ENCODE measurements at places on chromosomes 3 and 15.

DNA sequence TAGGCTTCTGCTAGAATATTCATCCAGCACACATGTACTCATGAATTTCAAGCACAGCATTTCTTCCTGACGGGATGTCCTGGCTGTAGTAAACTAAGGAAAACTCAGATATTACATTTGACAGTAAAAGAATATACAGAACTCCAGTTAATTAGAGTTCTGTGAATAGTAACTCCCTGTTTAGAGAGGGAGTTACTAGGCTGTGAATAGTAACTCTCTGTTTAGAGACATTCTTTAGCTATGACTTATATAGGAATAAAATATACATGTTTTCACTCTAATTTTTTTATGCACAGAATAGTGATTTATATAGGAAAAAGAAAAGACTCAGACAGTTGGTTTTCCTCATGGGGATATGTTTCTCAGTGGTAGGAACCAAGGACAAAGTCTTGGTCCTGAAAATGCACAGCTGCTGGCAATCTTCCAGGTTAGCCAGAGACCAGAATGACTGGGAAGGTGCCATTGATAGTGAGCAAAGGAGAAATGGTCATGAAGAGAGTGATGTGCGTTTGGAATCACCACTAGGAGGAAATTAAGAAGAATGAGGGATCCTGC is 480.7 kb upstream of the THBS1 start:
- DNase-seq = peak; percentile 78

- DNase-seq = peak; percentile 35
Observed at GRCh38 chr3:36796881-36797280, 32.5 kb upstream of the DCLK3 start.

- no peak for DNase-seq
Observed at GRCh38 chr3:34020726-34021680, 222.6 kb downstream of the PDCD6IP start.

- no peak for DNase-seq
Observed at GRCh38 chr3:79846148-79846933, 78.5 kb upstream of the ROBO1 start.

- DNase-seq = peak; percentile 97
Observed at GRCh38 chr3:111737706-111738086, 121.4 kb upstream of the PHLDB2 start.

DNA sequence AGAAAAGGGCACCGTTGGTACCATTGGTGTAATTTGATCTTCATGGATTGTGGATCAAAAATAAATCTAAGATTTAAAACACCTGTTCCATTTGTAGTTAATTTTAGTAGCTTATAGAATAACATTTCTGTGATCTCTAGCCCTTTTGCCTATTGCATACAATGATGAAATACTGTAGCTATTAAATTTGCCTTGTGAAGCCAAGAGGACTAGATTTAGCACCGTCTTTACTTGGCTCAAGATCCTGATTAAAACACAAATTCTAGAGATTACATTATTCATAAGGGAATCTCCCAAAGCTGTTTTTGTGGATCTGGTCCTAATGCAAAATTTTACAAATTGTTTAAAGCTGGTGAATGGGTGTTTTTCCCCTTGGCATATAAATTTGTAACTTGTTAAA is 8.2 kb downstream of the TBC1D23 start:
- peak; percentile 30 for DNase-seq

DNA sequence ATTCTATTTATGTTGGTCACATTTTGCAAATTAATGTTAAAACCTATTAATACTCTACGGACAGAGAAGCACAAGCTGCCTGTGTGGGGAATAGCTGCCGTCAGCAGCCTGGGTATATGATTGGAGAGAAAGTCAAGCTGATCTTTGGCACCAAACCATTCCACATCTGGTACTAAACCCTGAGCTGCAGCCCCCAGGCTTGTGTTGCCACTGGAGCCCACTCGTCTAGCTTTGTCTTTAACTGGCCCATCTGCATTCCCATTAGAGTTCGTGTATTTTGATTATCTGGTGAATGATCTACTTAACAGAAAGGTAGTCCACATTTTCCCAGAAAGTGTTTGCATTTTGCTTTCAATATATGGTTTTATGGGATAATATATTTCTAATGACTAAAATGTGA is 5.4 kb downstream of the NDUFB4 start:
- DNase-seq = no peak

DNA sequence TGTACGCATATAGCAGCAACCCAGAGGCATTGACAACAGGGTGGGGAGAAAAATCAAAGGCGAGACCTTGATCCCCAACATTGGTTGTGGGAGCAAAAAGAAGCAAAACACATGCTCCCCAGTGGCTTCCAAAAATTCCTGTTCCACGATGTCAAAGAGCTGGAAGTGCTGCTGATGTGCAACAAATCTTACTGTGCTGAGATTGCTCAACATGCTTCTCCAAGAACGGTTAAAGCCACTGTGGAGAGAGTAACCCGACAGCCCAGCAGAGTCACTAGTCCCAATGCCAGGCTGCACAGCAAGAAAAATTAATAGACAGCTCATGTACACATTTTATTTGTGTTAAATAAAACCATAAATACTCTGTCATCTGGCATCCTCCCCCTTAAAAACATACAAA is 179.9 kb upstream of the PFN2 start:
- DNase-seq = peak; percentile 27

- no peak for DNase-seq
Observed at GRCh38 chr15:80783260-80783659, 4.1 kb downstream of the CEMIP start.

DNA sequence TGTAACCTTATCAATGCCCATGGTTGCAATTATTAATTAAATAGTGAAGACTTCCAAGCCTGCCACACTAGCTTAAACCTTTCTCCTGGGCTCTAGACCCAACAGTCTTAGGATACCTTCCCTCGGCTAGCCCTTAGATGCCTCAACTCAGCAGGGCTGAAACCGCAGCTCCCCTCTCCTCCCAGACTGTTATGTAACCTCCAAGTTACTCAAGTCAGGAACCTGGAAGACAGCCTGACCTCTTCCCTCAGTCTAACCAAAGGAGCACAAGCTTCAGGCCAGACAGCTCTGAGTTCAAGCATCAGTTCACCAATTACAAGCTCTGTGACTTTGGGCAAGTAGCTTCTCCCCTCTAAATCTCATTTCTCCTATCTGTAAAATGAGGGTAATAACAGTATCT is 70.5 kb upstream of the HACD2 start:
- DNase-seq = no peak

DNA sequence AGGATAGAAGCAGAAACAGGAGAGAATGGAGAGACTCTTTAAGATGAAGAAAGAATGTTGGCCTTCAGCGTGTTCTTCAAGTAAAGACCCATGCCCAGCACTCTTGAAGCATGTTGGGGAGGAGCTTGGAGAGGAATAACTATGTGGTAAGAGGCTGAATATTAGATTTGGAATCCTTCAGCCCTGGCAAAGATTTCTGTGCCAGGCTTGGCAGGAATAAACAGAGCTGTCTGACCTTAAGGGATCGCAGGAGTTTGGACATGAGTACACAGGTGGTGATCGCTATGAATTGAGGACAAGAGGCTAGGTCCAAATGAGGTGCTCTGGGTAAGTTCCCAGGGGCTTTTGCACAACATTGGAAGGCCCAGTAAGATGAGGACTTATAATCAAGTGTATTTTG is 132.6 kb upstream of the TBL1XR1 start:
- no peak for DNase-seq

DNA sequence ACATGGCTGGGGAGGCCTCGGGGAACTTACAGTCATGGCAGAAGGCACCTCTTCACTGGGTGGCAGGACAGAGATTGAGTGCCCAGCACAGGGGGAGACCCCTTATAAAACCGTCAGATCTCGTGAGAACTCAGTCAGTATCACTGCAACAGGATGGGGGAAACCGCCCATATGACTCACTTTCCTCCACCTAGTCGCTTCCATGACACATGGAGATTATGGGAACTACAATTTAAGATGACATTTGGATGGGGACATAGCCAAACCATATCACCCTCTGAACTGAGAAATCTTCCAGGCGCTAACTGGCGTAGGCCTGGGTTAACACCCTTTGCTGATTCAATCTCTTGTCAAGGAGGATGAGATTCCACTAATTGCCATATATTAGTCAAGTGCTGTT is 392.3 kb downstream of the FEZF2 start:
- no peak for DNase-seq

- no peak for DNase-seq
Observed at GRCh38 chr3:66552846-66553245, 52.0 kb upstream of the LRIG1 start.

GRCh38 chr15:67838789-67839332 is 984 bp downstream of the RNU6-1 start:
- DNase-seq = peak; percentile 17

- no peak for DNase-seq
Observed at GRCh38 chr3:186476044-186476468, 68.1 kb downstream of the CRYGS start.

GRCh38 chr3:133574260-133574881 is 885 bp downstream of the CDV3 start:
- DNase-seq = peak; percentile 64

DNA sequence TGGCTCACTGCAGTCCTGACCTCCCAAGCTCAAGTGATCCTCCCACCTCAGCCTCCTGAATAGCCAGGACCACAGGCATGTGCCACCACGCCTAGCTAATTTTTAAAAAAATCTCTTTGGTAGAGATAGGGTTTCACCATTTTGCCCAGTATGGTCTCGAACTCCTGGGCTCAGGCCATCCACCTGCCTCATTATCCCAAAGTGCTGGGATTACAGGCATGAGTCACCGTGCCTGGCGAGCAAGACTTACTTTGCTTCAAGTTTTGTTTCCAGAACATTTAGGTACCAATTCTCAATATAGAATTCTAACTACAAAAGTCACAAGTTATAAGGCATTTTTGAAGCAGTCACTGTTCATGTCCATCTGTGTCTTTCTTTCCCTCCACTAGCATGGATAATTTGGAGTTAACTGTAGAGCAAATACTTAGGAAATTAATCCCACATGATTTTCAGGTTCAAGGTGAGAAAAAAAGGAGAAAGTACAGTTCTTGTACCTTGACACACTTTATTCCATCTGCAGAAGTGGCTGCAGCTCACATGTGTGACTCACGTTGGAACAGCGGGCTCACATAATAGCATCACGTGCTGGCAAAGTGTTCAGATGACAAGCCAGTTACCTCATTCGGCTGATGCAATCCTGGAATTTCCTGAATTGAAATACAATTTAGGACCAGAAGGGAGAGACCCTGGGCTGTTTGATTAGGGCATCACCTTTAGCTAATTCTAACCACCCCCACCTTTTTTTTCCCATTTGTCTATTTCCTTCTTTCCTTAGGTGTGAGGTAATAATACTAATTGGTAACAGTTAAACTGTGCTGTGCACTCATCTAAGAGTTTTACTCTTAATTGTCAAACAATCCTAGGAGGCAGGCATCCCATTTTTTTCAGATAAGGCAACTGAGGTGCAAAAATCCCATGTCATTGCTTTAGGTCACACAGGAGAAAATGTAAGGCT is 46.9 kb upstream of the NEDD4 start:
- peak; percentile 95 for DNase-seq

GRCh38 chr3:183958226-183958625 is 59.5 kb downstream of the ABCC5 start:
- DNase-seq = no peak

- DNase-seq = no peak
Observed at GRCh38 chr3:3800080-3800455, 837 bp downstream of the LRRN1 start.

GRCh38 chr15:64690578-64691296 is 84.7 kb downstream of the RBPMS2 start:
- DNase-seq = no peak

DNA sequence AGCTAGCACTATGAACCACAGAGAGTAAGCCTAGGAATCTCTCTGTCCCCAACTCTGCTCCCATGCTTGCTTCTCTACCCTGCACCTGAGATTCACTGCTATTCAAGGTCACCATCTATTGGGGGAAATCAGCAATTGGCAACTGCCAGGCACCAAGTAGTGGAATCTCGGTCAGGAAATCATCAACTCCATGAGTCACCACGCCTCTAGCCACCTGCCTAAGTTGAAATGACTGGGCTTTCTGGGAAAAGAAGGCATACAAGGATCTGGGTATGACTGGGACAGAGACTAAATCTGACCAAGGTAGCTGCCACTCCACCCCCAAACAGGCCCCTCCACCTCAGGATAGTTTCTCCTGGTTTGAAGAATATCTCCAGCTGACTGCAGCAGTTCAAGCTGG is 464.1 kb upstream of the CBLB start:
- DNase-seq = peak; percentile 8

DNA sequence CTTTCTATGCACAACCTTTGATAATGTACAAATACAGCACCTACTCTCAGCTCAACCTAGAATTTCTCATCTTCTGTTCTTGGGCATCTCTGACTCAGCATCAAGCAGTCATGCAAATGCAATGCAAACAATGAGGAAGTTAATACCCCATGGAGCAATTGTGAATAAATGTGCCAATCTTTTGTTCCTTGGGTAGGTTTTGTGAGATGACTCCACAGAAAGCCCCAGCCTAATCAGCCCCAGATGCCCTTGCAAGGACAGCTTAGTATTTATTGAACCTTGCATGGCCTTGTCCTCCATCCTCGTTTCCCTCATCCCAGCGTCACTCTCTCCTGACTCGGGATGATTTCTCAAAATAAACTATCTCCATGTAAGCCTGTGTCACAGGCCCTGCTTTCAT is 494.7 kb upstream of the NECTIN3 start:
- peak; percentile 97 for DNase-seq

DNA sequence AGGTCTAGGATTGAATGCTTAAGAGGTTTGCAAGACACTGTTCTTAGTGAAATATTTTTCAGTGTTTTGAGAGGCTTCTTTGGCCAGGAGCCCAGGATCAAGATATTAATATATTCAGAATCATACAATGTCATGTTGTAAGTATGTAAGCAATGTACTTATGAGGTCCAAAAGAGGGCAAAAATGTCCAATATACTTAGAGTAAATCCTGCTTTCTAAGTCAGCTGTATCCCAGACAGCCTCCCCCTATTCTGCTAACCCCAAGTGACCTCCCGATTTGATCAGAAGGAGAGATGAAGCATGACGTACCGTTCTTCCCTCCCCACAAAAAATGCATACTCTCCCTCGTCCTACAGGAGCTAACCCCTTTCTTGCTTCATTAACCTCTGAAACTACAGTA is 70.9 kb downstream of the CHAC1 start:
- DNase-seq = peak; percentile 91

DNA sequence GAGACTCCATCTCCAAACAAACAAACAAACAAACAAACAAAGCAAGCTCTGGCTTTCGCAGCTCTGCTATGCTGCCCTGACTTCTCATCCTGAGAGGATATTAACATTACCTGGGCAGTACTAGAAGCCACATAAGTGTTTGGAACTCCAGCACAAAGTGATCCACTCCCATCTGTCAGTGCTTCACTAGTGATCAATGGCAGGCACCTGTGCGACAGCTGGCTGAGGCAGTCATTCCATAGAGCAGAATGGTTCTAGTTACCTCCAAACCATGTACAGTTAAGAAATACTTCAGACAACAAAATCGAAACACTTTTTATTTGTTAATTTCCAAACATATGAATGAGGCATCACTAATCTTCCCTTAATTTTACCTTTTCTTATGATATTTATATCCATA is 2.8 kb upstream of the MB21D2 start:
- DNase-seq = no peak

GRCh38 chr15:59140422-59141226 is 35.7 kb downstream of the CCNB2 start:
- DNase-seq = no peak

- DNase-seq = no peak
Observed at GRCh38 chr3:197835509-197835908, 44.5 kb downstream of the LRCH3 start.
